Esophagus muscularis mucosa (tissue), 4 donors: ENCODE measurements at places on chromosomes 7 and 10. TPM values are rescaled to one million over a fixed set of nuclear protein-coding genes. Genes with fewer than 3 reads are reported as not detected.
A peak's percentile ranks its signal among the peaks of the same experiment; 100 is the strongest.

SNCG gene
- 41.6 TPM for total RNA-seq

DNA2 gene
- 2.9 TPM for total RNA-seq

TRIM74 gene
- total RNA-seq: not detected

CCL26 gene
- not detected for total RNA-seq

GHRHR gene
- total RNA-seq: not detected

TFPI2 gene
- total RNA-seq: 3.2 TPM

PAPOLB gene
- total RNA-seq: 0.17 TPM

TBXAS1 gene
- total RNA-seq: 31.3 TPM

DNA sequence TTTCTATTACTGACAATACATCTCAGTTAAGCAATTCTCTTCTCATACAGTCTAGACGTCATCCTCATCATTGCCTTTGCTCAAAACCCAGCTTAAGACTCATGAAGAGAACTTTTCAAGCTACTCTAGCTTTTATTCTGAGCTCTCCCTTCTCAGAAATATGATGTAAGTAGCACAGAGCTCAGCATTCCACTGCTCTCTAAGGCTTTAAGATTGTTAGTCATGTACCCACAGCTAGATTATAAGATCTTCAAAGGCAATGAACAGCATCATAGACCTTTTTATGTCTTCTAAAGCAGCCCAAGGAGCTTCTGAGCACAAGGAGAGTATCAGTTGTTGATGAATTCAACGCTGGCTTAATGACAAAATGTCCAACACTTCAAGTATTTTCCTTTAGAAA is 119.3 kb downstream of the NRP1 start:
- peaks cover 28% of the 10 kb centered on the region for H3K4me1 ChIP-seq
- H3K36me3 ChIP-seq: peaks cover 19% of the 10 kb centered on the region
- no peaks in the 10 kb centered on the region for H3K27me3 ChIP-seq

GRCh38 chr10:50464004-50464409 is 159.7 kb downstream of the SGMS1 start:
- peaks cover 13% of the 10 kb centered on the region for H3K36me3 ChIP-seq
- DNase-seq: no peak
- no peak overlapping the region for H3K27ac ChIP-seq
- H3K27me3 ChIP-seq: no peaks in the 10 kb centered on the region
- H3K4me1 ChIP-seq: peaks cover 30% of the 10 kb centered on the region

DNA sequence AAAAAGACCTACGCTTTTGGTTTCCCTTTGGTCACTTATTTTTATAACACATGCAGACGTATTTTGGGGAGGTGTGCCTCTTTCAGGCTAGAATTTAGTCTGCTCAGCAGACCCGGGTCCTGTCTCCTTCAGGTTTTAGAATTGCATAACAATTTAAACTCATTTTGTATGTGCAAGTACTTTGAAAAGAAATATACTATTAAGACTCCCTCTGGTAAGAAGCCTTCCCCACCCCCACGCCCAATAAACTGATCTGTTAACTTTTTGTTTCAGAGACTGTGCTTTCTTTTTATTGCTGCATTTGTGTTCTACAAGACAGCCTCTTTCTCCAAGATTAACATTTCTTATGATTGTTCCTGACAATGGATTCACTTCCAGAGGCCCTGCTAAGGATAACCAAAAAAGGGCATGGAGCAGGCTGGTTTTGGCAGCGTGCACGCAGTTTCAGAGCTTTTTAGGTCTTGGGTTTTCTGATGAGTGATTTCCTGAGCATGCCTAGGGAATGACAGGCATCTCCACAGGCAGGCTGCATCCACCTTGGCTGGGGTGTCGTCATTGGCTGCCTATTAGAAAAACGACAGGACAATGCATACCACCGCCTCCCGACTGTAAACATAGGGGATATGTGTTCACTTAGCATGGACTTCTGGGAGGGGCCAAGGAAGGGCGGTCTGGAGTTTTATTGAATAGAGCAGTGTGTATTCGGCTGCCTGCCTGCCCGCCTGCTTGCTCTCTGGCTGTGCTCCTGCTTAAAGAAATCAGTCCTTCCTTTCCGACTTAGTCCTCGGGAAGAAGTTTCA is at the start of gene CALD1:
Gene CALD1, plus strand, starts transcription at position 694 of the 800 bp plus-strand sequence. CDS start 88,100 bp downstream, outside the sequence.
- peak within 1 kb of the TSS; percentile 95 for H3K27ac ChIP-seq
- peaks cover 25% of the 10 kb centered on the region for H3K4me1 ChIP-seq
- H3K36me3 ChIP-seq: no peaks in the 10 kb centered on the region
- H3K4me3 ChIP-seq: peak within 1 kb of the TSS; percentile 51

- peaks cover 4% of the 10 kb centered on the region for H3K4me1 ChIP-seq
- H3K27ac ChIP-seq: no peak overlapping the region
- no peak for DNase-seq
- H3K4me3 ChIP-seq: no peak overlapping the region
- no peaks in the 10 kb centered on the region for H3K36me3 ChIP-seq
- no peaks in the 10 kb centered on the region for H3K27me3 ChIP-seq
These were observed 276.5 kb downstream of the CCDC3 start for GRCh38 chr10:12724807-12725579.

GRCh38 chr10:126422567-126422966 is 34.3 kb upstream of the ADAM12 start:
- no peaks in the 10 kb centered on the region for H3K4me1 ChIP-seq
- no peaks in the 10 kb centered on the region for H3K27me3 ChIP-seq
- no peaks in the 10 kb centered on the region for H3K36me3 ChIP-seq

- no peak overlapping the region for H3K27ac ChIP-seq
- no peak for DNase-seq
- H3K4me3 ChIP-seq: peak overlapping the region; percentile 14
- peaks cover 11% of the 10 kb centered on the region for H3K27me3 ChIP-seq
These were observed 16.8 kb upstream of the ZNF467 start for GRCh38 chr7:149790146-149790548.

- H3K27me3 ChIP-seq: no peaks in the 10 kb centered on the region
- DNase-seq: no peak
- H3K4me3 ChIP-seq: no peak overlapping the region
These were observed 762.7 kb upstream of the PHF14 start for GRCh38 chr7:10211016-10211415.

GRCh38 chr10:84176836-84177474 is 3.4 kb downstream of the GPR15LG start:
- no peak overlapping the region for H3K4me3 ChIP-seq
- DNase-seq: no peak
- no peaks in the 10 kb centered on the region for H3K36me3 ChIP-seq
- H3K27me3 ChIP-seq: no peaks in the 10 kb centered on the region
- H3K4me1 ChIP-seq: no peaks in the 10 kb centered on the region
- no peak overlapping the region for H3K27ac ChIP-seq

- H3K27ac ChIP-seq: no peak overlapping the region
- H3K4me1 ChIP-seq: no peaks in the 10 kb centered on the region
- H3K36me3 ChIP-seq: no peaks in the 10 kb centered on the region
- DNase-seq: no peak
These were observed 1.6 kb upstream of the TARP start for GRCh38 chr7:38274927-38275620.

- H3K27ac ChIP-seq: no peak overlapping the region
- no peak for DNase-seq
- no peaks in the 10 kb centered on the region for H3K4me1 ChIP-seq
- H3K36me3 ChIP-seq: no peaks in the 10 kb centered on the region
- no peak overlapping the region for H3K4me3 ChIP-seq
These were observed 139.4 kb downstream of the TMEM178B start for GRCh38 chr7:141213226-141213625.

- H3K36me3 ChIP-seq: no peaks in the 10 kb centered on the region
- no peaks in the 10 kb centered on the region for H3K27me3 ChIP-seq
- H3K4me1 ChIP-seq: no peaks in the 10 kb centered on the region
- no peak for DNase-seq
- no peak overlapping the region for H3K4me3 ChIP-seq
These were observed 25.0 kb downstream of the SPAG6 start for GRCh38 chr10:22370320-22370719.

GRCh38 chr10:100803908-100804307 is 58.5 kb downstream of the PAX2 start:
- no peaks in the 10 kb centered on the region for H3K27me3 ChIP-seq
- no peak overlapping the region for H3K4me3 ChIP-seq
- DNase-seq: no peak
- H3K36me3 ChIP-seq: no peaks in the 10 kb centered on the region
- no peak overlapping the region for H3K27ac ChIP-seq

- H3K27ac ChIP-seq: no peak overlapping the region
- H3K36me3 ChIP-seq: no peaks in the 10 kb centered on the region
- DNase-seq: no peak
- no peaks in the 10 kb centered on the region for H3K27me3 ChIP-seq
- H3K4me1 ChIP-seq: peaks cover 97% of the 10 kb centered on the region
These were observed 29.5 kb upstream of the PFKFB3 start for GRCh38 chr10:6173203-6173602.

DNA sequence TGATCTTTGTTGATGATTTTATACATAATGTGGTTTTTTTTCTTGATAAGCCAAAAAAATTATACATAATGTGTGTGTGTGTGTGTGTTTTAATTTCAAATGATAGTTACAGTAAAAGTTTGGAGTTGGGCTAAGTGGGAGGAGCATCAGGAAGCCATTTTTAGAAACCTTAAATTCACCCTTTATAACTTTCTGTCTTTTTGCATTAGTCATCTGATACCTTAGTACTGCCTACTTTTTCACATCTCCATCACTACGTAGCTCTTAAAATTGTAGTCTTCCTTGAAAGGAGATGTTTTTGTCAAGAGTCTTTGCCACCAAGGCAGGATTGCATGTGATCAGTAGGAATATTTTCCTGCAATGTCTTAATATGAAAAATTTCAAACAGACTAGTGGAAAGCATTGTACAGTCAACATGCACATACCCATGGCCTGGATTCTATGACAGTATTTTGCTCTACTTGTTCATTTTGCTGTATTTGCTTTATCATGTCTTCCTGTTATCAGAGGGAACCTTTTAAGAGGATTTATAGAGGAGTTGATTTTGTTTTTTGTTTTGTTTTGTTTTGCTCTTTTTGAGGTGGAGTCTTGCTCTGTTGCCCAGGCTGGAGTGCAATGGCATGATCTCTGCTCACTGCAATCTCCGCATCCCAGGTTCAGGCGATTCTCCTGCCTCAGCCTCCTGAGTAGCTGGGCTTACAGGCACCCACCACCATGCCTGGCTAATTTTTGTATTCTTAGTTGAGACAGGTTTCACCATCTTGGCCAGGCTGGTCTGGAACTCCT is 67.3 kb downstream of the DAGLB start:
- DNase-seq: no peak
- no peak overlapping the region for H3K4me3 ChIP-seq
- peaks cover 8% of the 10 kb centered on the region for H3K36me3 ChIP-seq
- H3K27ac ChIP-seq: peak overlapping the region; percentile 12

DNA sequence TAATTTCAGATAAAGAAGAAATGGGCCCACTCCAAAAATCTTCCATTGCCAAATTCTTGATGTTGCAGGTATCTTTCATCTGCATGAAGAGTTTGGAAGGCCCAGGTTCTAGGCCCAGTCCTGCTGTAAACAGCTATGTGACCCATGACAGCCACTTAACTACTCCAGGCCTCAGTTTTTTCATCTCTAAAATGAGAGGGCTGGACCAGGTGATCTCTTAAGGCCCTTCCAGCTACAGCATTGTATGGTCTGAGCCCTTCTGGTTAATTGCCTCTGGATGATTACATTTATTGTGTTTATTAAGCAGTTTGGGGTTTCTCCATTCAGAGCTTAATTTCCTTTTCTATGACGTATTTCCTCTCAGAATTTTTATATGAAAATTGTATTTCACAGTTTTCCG is 190.8 kb upstream of the KMT2E start:
- no peaks in the 10 kb centered on the region for H3K27me3 ChIP-seq
- H3K4me3 ChIP-seq: no peak overlapping the region
- no peaks in the 10 kb centered on the region for H3K36me3 ChIP-seq
- H3K27ac ChIP-seq: no peak overlapping the region

DNA sequence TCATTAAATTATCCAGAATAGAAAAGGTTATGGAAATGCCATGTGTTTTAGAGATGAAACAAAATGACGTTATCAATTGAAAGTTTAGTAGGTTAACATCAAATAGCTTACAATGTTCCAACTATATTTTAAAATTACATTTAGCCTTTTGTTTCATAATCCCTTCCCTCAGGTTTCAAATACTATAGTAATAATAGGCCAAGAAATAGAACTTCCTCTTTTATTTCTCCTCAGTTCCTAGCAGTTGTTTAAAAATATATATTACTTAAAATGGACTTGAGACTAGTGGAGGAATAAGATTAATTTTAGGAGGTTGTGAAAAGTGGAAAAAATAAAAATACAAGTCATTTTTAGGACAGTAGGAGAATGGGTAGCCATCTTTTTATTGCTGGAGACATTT is 16.4 kb upstream of the PDSS1 start:
- no peak overlapping the region for H3K27ac ChIP-seq
- H3K36me3 ChIP-seq: no peaks in the 10 kb centered on the region
- no peak for DNase-seq

DNA sequence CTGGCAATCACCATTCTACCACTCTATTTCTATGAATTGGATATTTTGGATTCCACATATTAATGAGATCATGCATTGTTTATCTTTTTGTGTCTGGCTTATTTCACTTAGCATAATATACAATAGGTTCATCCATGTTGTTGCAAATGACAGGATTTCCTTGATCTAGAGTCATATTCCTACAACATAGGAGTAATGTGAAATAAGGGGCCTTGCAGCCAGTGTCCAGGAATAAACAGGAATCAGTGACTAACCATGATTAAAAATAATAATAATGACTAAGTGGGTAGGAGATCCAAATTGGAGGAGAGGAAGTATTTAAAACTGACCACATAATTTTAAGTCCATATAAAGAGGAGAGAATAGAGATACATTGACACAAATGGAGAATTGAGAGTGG is 49.9 kb downstream of the SCIN start:
- H3K27me3 ChIP-seq: no peaks in the 10 kb centered on the region
- H3K4me1 ChIP-seq: no peaks in the 10 kb centered on the region
- DNase-seq: no peak
- H3K4me3 ChIP-seq: no peak overlapping the region
